ENCODE measurements at places on chromosomes 12 and 14.

GRCh38 chr12:103538397-103538796, 42.6 kb upstream of the C12orf42 start:
- DNase-seq, result no peak

DNA sequence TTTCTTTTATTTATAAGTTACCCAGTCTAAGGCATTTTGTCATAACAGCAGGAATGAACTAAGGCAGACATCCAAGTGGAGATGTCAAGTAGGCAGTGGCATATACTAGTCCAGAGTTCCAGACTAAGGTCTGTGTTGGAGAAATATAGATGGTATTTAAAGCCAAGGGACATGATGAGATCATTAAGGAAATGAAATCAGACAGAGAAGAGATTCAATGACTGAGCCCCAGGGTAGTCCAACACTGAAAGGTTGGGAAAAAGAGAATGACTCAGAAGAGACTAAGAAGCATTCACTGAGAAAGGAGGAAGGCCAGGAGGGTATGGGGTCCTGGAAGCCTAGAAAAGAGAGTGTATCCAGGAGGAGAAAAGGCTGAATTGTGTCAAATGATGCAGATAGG, 442.2 kb upstream of the CCDC196 start:
- DNase-seq, result no peak

GRCh38 chr14:25406818-25407217, 356.9 kb upstream of the STXBP6 start:
- no peak for DNase-seq

DNA sequence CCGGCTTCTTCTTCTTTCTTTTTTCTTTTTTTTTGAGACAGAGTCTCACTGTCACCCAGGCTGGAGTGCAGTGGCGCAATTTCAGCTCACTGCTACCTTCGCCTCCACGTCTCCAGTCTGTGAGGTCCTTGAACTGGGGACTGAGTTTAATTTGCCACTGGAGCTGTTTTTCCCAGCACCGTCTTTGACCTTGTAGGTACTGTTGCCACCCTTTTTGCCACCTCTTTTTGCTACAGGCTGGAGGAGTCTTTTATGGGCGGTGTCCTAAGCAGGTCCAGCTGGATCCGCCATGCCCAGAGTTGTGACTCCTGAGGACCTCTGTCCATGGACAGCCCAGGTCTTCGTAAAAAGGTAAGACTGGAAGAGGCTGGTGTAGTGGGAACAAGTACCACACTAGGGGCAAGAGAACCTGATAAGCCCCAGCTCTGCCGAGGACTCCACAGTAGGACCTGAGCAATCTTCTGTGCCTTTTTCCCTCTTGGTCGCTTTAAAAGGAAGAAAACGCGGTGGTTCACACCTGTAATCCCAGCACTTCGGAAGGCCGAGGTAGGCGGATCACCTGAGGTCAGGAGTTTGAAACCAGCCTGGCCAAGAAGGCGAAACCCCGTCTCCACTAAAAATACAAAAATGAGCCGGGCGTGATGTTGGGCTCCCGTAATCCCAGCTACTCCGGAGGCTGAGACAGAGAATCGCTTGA, 946 bp downstream of the RNU4-2 start:
- peak; percentile 58 for DNase-seq

DNA sequence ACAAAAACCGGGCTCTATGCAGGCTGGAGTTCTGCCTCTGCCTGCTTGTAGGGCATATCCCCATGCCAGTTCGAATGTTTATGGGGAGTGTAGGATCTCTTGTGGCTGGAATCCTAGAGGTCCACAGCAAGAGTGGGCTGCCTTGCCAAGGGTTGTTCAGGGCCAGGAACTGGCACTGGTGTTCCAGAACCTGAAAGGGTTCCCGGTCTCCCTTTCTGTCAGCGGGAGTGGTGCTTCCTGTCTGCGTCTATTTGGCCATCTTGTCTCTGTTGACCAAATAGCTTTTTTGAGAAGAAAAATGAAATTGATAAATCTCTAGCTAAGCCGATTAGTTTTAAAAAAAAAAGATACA, 17.8 kb downstream of the OLR1 start:
- DNase-seq, result no peak

DNA sequence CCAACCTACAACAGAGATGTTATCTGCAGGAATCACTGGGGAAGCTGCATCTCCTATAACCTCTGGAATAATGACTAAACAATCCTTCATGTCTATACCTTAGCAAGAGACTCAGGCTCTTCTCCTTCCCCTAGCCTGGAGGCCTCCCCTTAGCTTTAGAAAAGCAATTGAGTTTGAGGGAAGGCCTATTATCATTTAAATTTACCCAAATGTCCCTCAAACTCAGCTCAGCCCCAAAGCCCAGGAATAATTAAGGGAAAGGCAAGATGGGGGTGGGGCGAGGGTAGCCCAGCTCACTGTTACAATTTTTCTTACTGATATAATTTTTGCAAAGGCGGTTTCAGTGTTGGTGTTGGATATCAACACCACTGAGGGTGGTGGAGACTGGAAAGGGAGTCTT, 151.4 kb upstream of the EEA1 start:
- no peak for DNase-seq

- DNase-seq, result no peak
These were observed 372.8 kb downstream of the TMEM121 start for GRCh38 chr14:105899071-105899641.

DNA sequence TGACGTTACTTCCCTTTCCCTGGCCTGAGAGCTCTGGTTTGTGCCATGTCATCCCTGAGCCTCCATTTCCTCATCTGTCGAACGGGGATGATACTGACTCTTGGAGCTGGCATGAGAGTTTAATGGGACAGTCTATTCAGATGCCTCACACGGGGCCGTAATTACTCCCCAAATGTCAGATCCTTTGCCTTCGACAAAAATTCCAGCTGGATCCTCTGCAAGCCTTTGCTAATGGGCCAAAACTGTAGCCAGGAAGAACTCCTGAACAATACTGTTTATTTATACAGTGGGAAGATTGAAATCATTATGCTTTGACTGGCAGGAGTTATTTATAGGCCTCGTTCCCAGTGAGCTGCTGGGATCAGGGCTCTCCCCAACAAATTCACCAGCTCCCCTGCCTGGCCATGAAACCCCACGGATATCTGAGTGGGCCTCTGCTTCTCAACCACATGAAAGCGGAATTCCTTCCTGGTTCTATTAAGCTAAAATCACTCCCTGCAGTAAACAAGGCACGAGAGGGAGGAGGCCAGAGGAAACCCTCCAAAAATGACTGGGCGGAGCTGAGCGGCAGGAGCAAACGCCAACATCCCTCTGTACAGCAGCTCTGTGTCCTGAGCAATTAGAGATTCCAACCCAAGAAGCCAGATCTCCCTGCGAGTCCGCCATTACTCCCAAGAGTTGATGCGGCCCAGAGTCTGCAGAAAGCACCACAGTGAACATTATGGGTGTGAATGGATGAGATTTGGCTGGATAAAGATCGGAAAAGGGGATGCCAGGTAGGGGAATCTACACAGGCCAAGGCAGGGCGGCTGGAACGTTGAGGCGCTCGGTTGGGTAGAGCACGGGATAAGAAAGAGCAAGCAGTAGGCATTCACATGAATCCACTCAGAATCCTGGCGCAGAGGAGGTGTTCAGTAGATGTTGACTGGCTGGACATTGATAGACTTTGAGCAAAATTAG, 326.1 kb downstream of the BCL11B start:
- no peak for DNase-seq

DNA sequence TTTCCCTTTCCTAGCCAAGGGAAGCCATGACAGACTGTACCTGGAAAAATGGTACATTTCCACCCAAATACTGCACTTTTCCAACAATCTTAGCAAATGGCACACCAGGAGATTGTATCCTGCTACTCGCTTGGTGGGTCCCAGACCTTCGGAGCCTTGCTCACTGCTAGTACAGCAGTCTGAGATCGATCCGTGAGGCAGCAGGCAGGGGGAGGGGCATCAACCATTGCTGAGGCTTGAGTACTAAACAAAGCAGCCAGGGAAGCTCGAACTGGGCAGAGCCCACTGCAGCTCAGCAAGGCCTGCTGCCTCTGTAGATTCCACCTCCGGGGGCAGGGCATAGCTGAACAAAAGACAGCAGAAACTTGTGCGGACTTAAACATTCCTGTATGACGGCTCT, 218.8 kb downstream of the LRIG3 start:
- DNase-seq, result no peak

- no peak for DNase-seq
These were observed 4.2 kb downstream of the ACVR1B start for GRCh38 chr12:51955702-51956101.

- DNase-seq, result no peak
These were observed 115.8 kb downstream of the ETNK1 start for GRCh38 chr12:22740656-22741355.

GRCh38 chr12:114136631-114137030, 170.5 kb upstream of the RBM19 start:
- no peak for DNase-seq

- DNase-seq, result no peak
These were observed at the start of gene CLEC14A for GRCh38 chr14:38255673-38256532. Gene CLEC14A, minus strand, starts transcription at chr14:38256093. Its CDS starts 71 bp downstream, at chr14:38256022.

DNA sequence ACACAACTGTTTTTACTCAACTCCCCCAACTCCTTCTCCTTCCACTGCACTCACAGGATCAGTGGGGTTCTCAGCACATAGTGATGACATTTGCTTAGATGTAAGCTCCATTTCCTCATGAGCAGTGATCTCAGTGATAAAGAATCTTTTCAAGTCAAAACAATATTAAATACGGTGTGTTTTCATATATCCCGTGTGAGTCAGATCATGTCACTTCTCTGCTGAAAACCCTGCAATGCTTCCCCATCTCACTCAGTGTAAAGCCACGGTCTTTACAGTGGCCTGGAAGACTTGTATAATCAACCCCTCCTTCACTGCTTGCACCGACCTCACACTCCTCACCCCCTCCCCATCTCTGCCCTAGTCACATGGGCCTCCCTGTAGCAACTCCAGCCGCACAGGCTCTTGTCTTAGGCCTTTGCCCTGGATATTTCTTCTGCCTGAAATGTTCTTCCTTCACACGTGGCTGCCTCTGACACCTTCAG, 149.7 kb upstream of the ARHGAP5 start:
- peak; percentile 42 for DNase-seq

- no peak for DNase-seq
These were observed 15.0 kb upstream of the PPP1R13B start for GRCh38 chr14:103862393-103862782.

DNA sequence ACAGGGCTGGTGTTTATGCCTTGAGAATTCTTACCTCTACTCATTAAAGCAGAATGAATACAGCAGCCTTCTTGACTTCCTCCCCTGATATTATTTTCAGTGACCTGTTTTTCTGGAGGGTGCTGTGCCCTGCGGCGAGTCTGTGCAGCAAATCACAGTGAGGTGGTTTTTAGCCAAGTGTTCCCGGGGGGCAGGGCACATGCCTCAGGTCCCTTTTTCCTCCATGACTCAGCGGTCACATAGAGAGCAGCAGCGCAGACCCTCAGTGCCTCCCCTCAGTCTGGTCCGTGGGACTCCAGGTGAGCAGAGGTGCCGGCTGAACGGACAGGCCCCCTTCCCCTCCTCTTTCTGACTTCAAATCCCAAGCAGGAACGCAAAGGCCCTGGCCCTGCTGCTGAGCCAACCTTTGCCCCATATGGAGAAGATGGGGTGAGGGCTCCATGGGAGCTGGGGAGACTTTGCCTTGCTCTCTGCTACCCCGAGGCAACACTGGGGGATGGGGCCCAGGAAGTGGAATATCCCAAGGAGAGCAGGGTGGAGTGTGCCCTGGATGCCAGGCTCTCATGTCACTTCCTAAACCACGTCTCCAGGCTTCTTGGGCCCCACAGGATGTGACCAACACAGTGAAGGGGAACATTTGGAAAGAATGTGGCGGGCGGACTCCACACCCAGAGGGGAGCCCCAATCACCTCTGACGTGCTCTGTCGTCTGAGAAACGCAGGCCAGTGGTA, 90.0 kb downstream of the DHRS2 start:
- no peak for DNase-seq

- DNase-seq, result no peak
These were observed 5.2 kb upstream of the VRK1 start for GRCh38 chr14:96792003-96792402.

- DNase-seq, result no peak
These were observed 616.6 kb downstream of the CCER1 start for GRCh38 chr12:90338365-90338764.

DNA sequence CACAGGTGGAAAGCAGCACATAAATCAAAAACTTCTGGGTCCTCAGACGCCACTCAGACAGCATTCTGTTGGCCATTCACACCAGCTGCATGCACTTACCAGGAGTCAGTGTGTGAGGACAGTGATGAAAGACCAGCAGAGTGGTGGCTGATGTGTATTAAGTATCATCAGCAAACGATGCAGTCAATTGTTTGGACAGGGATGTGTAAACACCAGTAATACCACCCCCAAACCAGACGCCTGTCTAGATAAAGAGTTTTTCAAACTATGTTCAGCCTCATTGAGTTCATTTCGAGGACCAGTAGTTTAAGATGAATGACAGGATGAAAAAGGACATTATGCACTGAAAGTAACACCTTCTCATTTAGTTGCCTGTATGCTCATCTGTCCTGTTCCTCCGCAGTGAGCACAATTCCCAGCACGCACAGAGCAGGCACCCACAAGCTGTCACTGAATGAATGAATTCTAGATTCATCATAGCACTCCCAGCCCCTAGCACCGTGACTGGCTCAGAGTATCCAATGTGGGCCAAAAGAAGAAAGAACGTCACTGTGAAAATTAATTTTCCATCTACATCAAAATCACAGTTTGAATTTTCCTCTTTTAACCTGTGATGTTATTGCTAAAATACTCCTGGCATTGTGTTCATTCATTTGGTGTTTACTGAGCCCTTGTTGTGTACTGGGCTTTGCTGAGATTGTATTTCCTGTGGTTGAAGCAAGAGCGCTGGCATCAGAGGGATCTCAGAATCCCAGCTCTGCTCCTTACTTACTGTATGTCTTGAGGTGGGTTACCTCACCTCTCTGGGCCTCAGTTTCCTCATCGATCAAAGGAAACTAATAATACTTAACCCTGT, 124.8 kb upstream of the NOS1 start:
- DNase-seq, result no peak

- no peak for DNase-seq
These were observed 41.1 kb upstream of the CLMN start for GRCh38 chr14:95360828-95361227.

- no peak for DNase-seq
These were observed 40.6 kb downstream of the ACTN1 start for GRCh38 chr14:68938271-68939150.

- DNase-seq, result no peak
These were observed 5.6 kb upstream of the FBRSL1 start for GRCh38 chr12:132484183-132484890.

- no peak for DNase-seq
These were observed 103.3 kb downstream of the KSR2 start for GRCh38 chr12:117865505-117865904.

- DNase-seq, result no peak
These were observed 89.7 kb upstream of the MYF6 start for GRCh38 chr12:80617733-80618132.

DNA sequence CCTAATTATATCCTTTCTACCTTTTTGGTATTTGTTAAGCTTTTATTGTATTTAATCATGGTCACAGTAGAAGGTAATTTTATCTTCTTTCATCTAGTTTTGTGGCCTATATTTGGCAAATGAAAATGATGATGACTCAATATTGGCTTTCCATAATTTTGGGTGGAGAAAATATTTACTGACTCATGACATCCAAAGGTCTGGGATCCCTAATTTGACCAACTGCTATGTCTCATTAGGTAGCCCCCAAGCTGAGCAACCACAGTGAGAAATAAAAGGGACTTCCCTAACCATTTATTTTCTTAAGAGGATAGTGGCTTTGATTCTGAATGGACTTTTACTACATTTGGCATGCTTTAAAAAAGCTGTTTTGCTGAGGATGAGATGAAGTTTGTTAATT, 289.5 kb downstream of the RMST start:
- no peak for DNase-seq

GRCh38 chr12:80791863-80792262, 75.2 kb downstream of the MYF5 start:
- no peak for DNase-seq

Data from stimulated activated CD4-positive, alpha-beta T cell treated with anti-CD3 and anti-CD28 coated beads, Interleukin-1b, Interleukin-23, amount 100 ng/mL, for 48 hours (primary cell).